ENCODE measurements at places on chromosomes 4 and X.

DNA sequence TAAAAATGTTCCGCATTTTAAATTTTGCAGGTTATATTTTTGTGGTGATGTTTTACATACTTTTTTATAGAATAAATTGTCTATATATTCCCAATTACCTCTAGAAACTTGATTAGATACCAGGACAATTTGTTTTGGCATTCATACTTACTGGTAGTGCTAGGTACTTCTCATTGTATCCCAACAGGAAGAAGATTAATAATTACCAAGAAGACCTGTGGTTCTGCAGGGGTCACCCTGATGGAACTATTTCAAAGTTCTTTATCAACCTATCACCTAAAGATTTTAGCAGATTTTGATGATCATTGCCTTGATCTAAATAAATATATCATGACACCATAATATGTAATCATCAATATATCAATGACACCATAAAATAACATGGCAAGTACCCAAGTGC lies 22.5 kb upstream of the FAM9A start:
- no peak for DNase-seq

DNA sequence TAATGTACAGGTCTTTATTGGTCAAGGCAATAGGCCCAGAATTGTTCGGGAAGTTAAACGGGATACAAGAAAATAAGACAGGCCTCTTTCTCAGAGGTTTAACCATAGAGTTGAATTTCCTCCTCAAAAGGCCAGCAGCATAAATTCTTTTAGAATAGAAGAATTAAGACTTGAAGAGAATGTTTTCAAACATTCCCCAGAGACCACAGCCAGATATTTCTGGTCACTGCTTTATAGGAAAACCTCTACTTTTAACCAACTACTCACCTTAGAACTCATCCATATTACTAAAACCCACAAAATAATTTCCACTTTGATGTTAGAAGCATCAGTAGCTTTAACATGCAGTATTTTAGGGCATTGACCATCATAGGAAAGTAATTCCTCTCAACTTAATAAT lies 317.9 kb downstream of the RAB28 start:
- DNase-seq: no peak

- no peak for DNase-seq
These were observed 60.2 kb downstream of the SLC9A7 start for GRCh38 chrX:46698691-46699090.

- no peak for DNase-seq
These were observed 1017.6 kb upstream of the HS3ST1 start for GRCh38 chr4:12446256-12446655.

DNA sequence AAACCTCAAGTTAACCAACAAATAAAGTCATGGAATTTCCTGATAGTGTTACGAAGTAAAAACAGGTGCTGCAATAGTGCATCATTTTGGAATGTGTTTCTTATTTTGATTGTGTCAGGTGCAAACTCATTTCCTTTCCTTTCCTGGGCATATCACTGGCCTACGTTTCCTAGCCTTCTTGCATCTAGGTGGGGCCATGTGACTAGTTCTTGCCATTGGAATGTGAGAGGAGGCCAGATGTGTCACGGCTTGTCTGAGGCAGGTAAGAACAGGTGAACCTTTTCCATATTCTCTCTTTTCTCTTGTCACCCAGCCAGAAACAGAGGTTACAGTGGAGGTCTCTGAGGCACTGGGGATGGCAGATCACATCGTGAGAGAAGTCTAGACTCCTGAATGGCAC lies 868.0 kb downstream of the RPA4 start:
- no peak for DNase-seq

- no peak for DNase-seq
These were observed 482.4 kb downstream of the C4orf33 start for GRCh38 chr4:129578336-129578735.

- DNase-seq: no peak
These were observed 39.4 kb upstream of the OCIAD2 start for GRCh38 chr4:48945981-48946380.

DNA sequence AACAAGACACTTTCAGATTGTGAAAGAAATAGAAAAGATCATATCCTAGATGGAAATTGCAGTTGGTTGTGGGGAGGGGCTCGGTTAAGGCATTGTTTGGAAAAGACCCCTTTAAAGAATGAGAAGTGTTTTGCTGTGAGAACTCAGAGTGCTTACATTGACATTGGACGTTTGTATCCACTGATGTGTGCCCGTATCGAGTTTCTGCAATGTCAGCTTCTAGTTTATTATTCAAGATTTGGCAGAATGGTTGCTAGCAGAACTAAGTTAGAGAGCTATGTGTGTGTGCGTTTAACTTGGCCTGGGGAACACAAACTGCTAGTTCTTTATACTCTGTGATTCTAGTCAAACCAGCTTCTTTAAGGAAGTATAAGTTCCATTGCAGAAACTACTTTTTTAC lies 2702.5 kb downstream of the PCDH7 start:
- no peak for DNase-seq

- DNase-seq: no peak
These were observed 15.4 kb upstream of the FAM9C start for GRCh38 chrX:13059637-13060499.

DNA sequence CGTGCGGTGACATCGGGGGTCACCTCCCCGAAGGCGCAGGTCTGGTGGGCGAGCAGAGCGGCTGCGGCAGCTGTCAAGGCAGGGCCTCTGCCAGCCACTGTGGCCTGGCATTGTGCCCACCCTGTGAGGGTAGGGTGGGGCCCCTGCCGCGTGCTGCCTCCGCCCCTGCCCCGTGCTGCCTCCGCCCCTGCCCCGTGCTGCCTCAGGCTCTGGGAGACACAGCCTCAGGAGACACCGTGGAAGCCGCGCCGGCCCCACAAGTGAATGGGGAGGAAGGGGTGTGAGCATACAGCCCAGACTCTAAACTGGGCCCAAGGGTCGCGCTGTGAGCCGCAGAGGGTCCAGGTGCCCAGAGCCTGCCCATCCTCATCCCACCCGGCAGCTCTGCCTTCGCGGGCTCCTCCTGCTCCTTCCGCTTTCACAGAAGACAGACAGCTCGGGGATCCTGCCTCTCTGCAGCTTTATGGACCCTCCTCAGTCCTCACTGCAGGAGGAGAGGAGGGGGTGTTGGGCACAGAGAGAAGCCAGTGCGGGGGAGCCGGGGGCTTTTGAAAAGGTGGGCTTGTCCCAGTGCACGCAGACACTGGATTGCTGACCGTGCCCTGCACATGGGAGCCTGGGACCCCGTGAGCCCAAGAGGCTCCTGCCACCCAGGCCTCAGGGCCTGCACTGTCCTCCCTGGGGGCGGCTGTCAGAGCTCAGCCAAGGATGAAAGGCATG lies 27.4 kb downstream of the PCGF3 start:
- DNase-seq: no peak

DNA sequence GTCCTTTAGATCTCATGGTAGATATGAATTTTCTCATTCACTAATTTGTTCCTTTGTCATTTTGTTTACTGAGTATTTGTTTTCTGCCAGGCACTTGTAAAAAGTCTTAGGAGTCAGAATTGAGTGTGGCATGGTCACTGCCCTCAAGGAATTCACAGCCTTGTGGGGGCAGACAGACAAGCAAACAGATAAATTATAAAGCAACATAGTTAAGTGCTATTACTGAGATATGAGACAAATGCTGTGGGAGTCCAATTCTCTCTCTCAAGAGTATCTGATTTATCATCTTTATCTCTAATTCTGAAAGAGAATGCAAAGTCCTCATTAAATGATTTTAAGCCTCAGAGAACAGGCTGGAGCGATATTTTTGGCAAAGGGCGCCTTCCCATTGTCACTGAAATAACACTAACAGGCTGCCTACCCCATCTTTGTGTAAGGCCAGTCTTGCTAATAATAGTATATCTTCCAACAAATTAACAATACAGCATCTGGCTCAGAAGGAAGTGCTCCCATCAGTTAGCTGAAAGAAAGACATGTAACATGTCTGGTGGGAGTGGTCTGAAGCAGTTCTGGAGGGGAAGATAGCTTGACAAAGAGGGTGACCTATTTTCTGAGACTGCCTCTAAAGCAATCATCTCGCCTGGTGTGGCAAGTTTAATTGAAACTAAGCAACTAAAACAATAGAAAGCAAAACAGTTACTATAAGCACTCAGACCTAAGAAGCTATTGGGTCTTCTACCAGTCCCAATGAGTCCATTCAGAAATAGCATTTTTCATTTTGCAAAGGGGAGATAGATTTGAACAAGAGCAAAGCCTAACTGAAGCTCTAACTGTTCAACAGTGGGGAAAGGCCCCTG lies 61.5 kb upstream of the AMOT start:
- DNase-seq: no peak

GRCh38 chrX:38862100-38862499 lies 60.8 kb downstream of the MID1IP1 start:
- DNase-seq: no peak

GRCh38 chr4:146273204-146273901 lies 59.0 kb downstream of the REELD1 start:
- DNase-seq: no peak

GRCh38 chr4:33395731-33396485 lies 2675.7 kb downstream of the PCDH7 start:
- no peak for DNase-seq

- no peak for DNase-seq
These were observed 1.3 kb downstream of the CASP3 start for GRCh38 chr4:184648054-184648312.

DNA sequence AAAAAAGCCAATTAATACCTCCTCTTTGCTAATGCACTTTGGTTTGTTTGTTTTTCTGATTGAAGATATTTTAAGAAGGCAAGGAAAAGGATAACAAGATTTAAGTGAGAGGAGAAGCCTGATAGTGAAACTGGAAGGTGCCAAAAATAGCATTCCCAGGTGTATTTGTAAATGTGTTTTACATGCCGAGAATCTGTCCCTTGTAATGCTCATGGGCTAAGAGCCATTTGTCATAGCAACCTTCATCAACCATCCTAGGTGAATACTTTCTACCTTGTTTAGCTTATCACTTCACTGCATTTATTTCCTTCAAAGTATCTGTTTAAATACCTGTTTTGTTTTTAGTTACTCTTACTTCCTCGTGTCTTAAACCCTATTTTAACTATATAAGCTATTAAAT lies 127.8 kb downstream of the KCTD8 start:
- DNase-seq: no peak

- DNase-seq: no peak
These were observed 63.4 kb downstream of the DCUN1D4 start for GRCh38 chr4:51906167-51906958.

DNA sequence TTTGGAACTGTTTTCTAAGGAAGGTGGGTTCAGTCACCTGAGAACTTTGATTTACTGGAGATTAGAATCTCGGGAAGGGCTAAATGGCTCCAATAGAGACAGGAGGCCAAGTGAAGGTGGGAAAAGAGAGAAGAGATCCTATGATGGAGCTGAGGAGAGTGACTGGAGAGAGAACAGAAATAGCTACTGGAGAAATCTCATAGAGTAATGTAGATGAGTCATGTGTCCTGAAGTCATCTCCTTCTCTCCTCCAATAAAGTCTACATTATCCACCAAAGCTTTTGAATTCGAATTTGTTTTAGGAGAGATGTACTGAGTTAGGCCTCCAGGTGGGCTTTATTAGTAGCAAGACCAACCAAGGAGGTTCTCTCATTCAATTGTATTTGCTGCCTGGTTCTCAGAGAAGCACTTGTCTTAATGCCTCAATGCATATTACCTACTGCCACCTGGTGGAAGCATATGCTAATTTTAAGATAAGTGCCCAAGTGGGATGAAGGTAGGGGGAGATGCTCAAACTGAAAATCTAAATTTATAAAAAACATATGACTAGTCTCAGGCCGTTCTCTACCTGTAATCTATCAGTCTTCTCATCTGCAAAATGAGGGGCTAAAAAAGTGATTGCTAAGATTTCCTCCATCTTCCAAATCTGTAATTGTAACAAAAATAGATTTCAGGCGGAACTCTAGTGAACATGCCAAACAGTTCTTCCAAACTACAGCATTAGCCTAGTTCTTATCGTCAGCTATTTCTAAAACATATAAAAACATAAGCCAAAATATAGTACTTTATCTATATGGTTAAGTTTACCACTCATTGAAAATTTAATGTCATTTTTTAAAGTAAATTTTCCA lies 24.4 kb downstream of the TXK start:
- DNase-seq: no peak

Measured in activated T-cell treated with anti-CD3 and anti-CD28 coated beads for 48 hours (primary cell).